ENCODE measurements at places on chromosomes 6 and 20.

DNA sequence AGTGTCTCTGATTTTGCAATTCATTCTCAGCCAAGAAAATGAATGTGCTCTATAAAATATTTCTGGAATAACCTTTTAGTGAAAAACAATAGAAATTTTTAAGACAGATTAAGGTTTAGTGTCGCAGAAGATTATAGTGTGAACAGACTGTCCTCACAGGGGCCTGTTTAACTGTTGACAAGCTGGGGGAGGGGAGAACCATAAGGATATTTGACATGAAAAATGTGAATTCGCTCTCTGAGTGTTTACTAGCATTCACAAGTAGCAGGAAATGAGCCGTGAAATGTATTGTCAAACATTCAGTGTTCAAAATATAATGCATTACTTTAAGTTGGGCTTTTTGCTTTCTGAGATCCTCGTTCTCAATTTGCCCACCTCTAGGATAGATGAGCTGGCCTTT lies 134.8 kb upstream of the TSHZ2 start:
- no peak for DNase-seq

- DNase-seq, result no peak
Measured at GRCh38 chr6:107769053-107769658, 55.0 kb downstream of the SCML4 start.

- DNase-seq, result no peak
Measured at GRCh38 chr20:55488593-55488992, 516.7 kb downstream of the CBLN4 start.

DNA sequence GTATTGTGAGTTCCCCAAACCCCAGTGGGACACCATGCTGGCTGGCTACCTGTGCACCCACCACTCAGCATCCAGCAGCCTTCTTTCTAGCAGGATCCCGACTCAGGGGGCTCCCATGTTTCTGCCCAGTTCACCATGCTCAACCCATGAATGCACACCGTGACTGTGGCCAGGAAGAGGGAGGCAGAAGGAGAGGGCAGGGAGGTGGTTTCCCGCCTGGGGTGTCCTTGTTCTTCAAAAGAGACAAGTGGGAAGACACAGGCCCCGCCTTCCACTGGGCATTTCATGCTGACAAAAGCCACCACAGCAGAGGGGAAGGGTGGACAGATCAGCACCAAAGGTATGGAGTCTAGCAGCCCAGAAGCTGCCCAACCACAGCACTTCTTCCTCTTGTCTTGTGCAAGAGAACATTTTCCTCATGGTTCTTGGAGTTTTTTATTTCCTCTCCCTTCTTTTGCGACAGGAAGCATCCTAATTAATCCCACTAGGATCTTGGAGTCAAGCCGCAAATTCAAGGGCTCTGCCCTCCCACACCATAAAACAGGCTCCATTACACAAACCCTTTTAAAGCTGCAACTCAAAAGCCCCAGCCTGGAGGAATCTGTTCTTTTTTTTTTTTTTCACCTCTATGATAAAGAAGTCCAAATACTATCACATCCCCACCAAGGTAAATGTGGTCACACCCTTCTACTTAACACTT lies 13.5 kb upstream of the ANKRD60 start:
- no peak for DNase-seq

GRCh38 chr6:150377211-150377781 lies 8.5 kb downstream of the IYD start:
- no peak for DNase-seq

DNA sequence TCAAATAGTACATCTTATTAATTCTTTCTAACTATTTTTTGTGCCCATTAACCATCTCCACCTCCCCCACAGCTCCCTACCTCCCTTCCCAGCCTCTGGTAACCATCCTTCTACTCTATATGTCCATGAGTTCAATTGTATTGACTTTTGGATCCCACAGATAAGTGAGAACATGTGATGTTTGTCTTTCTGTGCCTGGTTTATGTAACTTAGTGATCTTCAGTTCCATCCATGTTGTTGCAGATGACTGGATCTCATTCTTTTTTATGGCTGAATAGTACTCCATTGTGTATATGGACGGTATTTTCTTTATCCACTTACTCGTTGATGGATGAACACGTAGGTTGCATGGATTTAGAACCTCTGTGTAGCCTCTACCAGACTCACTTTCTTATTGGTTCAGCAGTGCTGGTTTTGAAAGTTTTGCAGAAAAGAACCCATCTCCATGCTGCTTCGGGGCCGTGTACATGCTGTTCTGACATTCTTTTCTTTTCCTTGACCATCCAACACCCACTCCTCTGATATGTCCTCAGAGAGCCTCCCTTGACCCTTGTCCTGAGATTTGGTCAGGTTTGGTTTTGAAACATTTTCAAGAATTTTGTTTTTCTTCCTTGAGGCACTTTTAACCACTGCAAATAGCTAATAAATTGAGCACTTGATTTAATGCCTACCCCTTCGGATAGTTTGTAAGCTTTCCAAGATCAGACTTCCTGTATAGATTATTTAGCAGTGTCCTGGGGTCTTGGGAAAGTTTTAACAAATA lies 231.2 kb upstream of the ZFP64 start:
- no peak for DNase-seq

Data from T-helper 2 cell (primary cell).